ENCODE measurements at places on chromosomes 7 and 10.
A peak's percentile ranks its signal among the peaks of the same experiment; 100 is the strongest.

GRCh38 chr7:136079066-136079465 is 101.9 kb upstream of the MTPN start:
- no peak for DNase-seq

DNA sequence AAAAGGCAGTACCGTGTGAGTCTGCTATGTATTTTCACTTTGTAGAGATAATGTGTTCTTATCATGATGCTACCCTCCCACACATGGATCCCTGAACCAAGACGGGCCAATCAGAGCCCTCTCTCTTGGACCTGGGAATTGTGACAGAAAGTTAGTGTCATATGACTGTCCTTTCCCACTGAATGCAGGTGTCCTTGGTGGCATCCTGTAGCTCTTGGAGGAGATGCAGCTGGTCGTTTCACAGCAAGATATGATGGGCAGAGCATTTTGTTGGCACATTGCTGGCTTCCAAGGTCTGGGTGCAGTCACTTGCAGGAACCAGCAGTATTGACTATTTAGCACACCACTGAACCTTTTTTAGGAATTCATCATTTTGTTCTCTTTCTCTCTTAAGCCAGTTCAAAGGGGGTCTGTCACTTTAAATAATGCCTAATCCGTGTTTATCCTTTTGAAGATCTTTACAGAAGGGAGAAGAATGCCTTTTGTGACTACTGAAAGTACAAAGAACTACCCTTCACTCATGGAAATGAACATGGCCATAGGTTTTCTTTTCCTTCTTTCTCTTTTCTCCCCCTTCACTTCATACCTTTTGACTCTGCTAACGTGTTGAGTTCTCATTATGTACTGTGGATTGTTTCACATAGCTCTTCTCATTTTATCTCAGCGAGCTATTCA is 125.1 kb downstream of the PLXDC2 start:
- no peak for DNase-seq

DNA sequence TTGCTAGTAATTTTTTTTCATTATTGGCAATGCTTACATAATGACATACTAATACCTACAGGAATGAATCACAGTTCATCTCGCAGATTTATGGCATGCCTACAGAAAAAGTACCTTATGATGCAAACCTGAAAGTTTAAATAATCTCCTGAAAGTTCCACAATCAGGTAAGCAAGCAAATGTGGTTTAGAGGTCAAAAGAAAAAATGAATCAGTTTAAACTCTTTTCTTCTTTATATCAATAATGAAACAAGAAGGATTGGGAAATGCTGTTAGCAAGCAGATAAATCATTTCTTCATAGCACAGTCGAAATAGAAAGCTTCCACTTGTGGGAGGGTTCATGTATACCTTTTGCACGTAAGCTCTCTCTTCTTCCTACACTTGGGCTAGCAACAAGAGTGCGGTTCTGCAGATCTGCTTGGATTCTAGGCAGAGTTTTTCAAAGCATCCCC is 53.7 kb upstream of the MTPN start:
- no peak for DNase-seq

GRCh38 chr10:124369986-124370385 is 48.7 kb downstream of the OAT start:
- DNase-seq: no peak

DNA sequence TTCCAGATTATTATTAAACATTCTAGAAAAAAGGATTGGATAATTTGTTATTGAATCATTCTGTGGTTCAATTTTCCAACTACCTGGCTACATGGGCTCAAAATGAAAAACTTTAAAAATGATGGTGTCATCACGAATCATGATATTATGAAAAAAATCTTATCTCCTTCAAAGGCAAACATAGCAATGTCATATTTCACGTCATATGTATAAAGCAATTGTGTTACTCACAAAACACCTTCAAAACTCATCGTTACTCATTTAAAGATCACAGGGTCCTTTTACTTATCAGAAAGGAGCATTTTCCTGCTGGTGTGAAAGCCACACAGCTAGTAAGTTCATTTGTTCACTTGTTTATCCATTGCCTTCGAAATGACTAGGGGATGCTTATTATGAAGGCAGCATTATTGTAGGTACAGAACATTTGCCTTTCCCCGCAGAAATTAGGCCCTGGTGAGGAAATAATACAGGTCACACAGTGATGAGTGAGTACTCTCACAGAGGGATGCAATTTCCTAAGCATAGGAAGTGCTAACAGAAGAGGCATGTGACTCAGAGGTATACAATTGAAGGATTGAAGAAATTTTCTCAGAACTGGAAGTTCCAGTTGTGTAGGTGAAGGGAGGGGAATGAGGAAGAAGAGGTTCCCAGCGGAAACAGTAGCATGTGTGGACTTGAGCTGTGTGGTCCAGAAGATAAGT is 478.7 kb downstream of the INHBA start:
- peak; percentile 56 for DNase-seq

DNA sequence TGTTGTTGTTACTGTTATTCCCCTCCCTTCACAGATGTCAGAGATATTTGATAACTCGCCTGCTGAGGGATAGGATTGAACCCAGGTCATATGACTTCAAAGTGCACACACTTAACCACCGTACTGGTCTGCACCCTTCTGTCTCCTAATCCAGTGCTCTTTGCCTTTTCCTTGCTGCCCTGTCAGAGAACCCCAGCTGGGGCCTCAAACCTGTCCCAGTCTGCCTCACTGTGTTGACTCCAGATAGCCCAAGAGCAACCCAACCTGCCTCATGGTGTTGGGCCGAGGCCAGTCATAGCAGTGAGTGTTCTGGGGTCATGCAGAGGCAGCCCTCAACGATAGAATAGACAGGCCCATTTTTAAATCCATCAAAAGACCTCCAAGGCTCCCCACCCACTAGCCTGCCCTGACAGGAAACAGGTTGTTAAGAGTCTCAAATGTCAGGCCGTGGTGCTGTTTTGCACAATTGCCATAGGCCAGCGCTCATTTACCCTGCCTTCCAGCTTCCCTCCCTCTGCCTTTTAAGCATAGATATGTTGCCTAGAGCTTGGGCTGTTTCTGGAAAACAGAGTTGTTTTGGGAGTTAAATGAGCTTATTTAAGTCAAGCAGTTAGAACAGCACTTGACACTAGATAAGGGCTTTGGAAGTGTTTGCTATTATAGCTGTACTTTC is 37.0 kb upstream of the PDCD4 start:
- no peak for DNase-seq

GRCh38 chr10:100881556-100882213 is 31.1 kb upstream of the SLF2 start:
- no peak for DNase-seq

DNA sequence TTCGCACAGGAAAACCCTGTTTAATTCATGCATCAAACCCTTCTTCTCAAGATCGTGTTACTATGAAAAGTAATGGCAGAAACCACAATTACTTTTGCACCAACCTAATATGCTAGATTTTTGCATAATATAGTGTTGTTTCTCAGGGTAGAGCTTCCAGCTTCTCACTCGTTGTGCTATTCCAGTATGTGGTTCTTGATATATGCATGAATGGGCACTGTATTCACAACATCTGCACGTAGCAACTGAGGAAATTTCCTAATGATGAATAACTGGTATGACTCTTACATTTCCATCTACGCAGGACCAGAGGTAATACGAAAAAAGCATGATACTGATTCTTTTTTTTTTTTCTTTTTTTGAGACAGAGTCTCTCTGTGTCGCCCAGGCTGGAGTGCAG is 326.6 kb upstream of the GALNT17 start:
- DNase-seq: no peak
